ENCODE measurements at places on chromosomes 6 and 20. TPM values are rescaled to one million over a fixed set of nuclear protein-coding genes. Genes with fewer than 3 reads are reported as not detected.

Gene PAQR8
- total RNA-seq: 2.1 TPM

Gene TEAD3
- total RNA-seq: 6.8 TPM

Gene HECA
- total RNA-seq: 10.0 TPM

Gene COX4I2
- total RNA-seq: not detected

Gene SKIC2
- 84.7 TPM for total RNA-seq

Gene ADGRF4
- 0.74 TPM for total RNA-seq

Gene SPEF1
- total RNA-seq: 0.14 TPM

Gene THEMIS
- total RNA-seq: under 0.01 TPM

Gene TCF15
- 0.09 TPM for total RNA-seq

Gene SLPI
- total RNA-seq: 2.6 TPM

Gene OR2B6
- total RNA-seq: not detected

Gene STX11
- total RNA-seq: 0.55 TPM

Gene RAET1G
- 4.1 TPM for total RNA-seq

Gene BTBD3
- 22.8 TPM for total RNA-seq

Gene ERVFRD-1
- total RNA-seq: not detected

Gene FOXQ1
- total RNA-seq: 0.14 TPM

Gene KCNB1
- under 0.01 TPM for total RNA-seq

Gene ENPP5
- 0.46 TPM for total RNA-seq

Gene HTR1B
- not detected for total RNA-seq

Gene ZSWIM1
- total RNA-seq: 3.8 TPM

Gene PCMT1
- 74.7 TPM for total RNA-seq

Gene DEFB119
- total RNA-seq: not detected

Gene XKR7
- total RNA-seq: not detected

Gene C4A
- 11.3 TPM for total RNA-seq

Gene PSORS1C2
- not detected for total RNA-seq

Gene SCRT2
- not detected for total RNA-seq

Gene HIVEP2
- total RNA-seq: 10.1 TPM

Gene C20orf202
- not detected for total RNA-seq

Gene CRISP2
- total RNA-seq: not detected

Gene SRC
- total RNA-seq: 20.5 TPM

Gene OPRM1
- total RNA-seq: not detected

Gene SLC22A16
- not detected for total RNA-seq

Gene TSBP1
- total RNA-seq: not detected

Gene PIGU
- 6.3 TPM for total RNA-seq

Gene EPB41L1
- 24.5 TPM for total RNA-seq

Gene INSM1
- not detected for total RNA-seq

Gene IMPG1
- total RNA-seq: not detected

Gene FNDC11
- total RNA-seq: 0.46 TPM

Gene LRRC1
- total RNA-seq: 7.9 TPM

Gene BCAS1
- 0.09 TPM for total RNA-seq

Gene BPI
- not detected for total RNA-seq

Gene REM1
- total RNA-seq: not detected

Gene UNC5CL
- total RNA-seq: 0.09 TPM

Gene DEFB124
- not detected for total RNA-seq

Gene LCA5
- 5.0 TPM for total RNA-seq

Gene AKIRIN2
- total RNA-seq: 13.3 TPM

Gene OXT
- total RNA-seq: 0.18 TPM

Gene VGLL2
- not detected for total RNA-seq

Gene OR12D3
- not detected for total RNA-seq

Gene SLC17A2
- total RNA-seq: not detected

Gene PGBD1
- total RNA-seq: 2.7 TPM

Gene LRRC73
- total RNA-seq: 0.65 TPM

Gene HLA-DQB1
- total RNA-seq: not detected

Gene C6orf163
- 1.1 TPM for total RNA-seq

Gene TPD52L1
- 9.7 TPM for total RNA-seq

Gene OPN5
- total RNA-seq: not detected

Gene CENPB
- total RNA-seq: 70.1 TPM

Gene RIPPLY2
- 0.28 TPM for total RNA-seq

Gene RAB23
- total RNA-seq: 71.0 TPM
